Amniotic epithelial cell (primary cell): ENCODE measurements at places on chromosomes 6 and 20.
A peak's percentile ranks its signal among the peaks of the same experiment; 100 is the strongest.

GRCh38 chr6:134457941-134458340, 140.0 kb upstream of the SGK1 start:
- no peak for DNase-seq

- DNase-seq: peak; percentile 63
Observed at GRCh38 chr6:47780510-47781356, 1.1 kb upstream of the OPN5 start.

DNA sequence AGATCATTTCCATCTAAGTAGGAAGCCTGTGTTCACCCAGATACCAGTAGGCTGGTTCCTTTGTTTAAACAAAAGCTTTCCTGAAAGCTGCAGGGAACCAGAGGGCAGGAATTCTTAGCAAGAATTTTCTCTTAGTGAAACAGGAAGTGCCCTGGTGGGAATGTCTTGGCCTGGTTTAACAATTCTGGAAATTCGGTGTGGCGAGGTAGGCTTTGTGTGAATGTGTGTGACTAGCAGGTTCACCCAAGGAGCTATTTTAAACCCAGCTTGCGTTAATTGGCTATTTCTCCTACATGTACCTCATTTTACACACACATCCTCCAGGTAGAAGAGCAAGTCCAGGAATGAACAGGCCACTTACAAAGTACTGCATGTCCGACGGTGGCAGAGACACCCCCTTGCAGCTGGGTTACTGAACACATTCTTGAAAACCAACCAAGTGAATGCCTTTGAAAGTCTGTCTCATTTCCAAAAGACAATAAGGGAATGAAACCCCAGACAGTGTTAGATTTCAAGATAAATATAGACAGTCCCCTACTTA, 64.6 kb downstream of the GFOD1 start:
- DNase-seq: no peak

- DNase-seq: peak; percentile 24
Observed at GRCh38 chr6:28953585-28954258, 29.9 kb upstream of the TRIM27 start.

GRCh38 chr6:27209659-27210269, 37.7 kb upstream of the PRSS16 start:
- no peak for DNase-seq

GRCh38 chr6:36807750-36808149, 31.5 kb downstream of the CPNE5 start:
- DNase-seq: no peak

DNA sequence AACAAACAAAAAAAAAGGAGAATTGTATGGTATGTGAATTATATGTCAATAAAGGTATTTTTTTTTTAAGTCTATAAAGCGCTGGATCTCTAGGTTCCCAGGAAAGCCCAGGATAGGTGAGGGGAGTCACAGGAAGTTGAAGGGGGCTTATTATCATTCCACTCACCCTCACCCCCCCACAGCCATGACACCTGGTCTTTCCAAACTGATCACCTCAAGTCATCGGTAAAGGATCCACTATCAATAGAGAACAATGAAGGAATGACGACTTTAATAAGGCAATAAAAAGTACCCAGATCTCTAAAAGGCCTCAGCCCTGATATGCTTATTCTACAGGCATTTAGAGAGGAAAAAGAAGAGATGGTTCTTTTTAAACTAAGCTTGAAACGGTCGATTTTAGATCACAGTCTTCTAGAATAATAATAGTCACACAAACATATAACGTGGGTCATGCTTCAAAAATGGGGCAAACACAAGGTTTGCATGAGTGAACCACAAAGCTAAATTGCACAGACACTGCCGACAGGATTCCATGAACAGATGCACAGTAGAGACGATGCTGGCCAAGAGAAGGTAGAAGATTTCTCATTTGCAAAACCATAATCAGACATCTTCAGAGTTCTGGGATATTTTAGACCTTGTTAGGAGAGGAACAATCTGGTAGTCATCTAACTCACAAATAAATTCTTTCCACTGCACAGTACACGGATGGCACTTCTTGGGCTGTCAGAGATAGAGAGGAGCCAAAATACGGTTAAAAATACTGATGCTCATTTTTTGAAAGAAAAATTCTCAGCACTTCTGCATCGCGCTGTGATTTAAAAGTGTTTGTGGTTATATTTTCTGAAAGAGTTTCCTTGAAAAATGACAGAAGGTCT, 21.0 kb downstream of the ZMYND8 start:
- DNase-seq: no peak
